ENCODE measurements at places on chromosomes 7 and 10.

DNA sequence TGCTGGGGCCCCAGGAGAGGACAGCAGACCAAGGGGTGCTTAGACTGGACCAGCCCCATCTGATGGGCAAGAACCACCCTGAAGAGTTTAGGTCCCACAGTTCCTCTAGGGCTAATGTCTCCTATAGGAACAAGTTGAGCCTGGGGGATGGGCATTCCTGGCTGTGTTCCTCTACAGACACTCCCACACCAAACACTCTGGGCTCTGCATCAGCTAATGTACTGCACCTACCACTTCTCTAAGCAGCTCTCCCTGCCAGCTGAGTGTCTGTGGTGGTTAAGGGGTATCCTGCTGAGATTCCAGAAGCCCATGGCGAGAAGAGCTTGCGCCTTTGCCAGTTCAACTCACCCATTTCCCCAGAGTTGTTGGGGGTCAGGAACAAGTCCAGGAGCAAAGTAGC is 284.1 kb upstream of the CSTF2T start:
- DNase-seq, result no peak

DNA sequence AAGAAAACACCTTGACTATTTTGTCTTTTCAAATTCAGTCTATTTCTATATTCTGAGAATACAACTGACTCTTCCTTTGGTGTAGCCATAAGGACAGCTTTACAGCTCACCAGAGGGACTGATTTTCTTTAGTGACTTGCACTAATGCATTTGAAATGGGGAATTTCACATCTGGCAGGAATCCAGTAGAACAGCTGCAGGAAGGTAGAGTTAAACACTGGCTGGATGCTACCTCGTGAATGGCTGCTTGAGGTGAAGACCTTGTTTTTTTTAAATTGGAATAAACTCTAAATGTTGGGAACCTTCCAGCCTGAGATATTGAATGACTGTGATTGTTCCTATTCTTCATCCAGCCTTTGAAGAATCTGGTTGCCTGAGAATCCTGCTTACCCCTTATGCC is 139.5 kb upstream of the STK17A start:
- DNase-seq, result no peak

DNA sequence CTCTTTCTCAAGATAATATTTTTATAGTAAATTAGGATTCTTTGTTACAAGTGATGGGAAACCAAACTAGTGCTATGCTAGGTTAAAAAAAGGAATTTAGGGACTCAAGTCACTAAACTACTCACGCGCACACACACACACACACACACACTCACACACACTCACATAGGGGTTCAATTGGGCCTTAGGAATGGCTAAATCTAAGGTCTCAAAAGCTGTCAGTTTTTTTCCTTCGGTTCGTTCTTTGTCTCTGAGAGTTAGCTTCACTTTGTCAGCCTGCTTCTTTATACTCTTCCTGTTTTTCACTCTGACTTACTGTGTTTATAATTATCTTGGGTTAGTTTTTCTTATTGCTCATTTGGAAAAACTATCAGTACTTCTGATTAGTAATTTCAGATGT is 138.9 kb downstream of the ADK start:
- no peak for DNase-seq

DNA sequence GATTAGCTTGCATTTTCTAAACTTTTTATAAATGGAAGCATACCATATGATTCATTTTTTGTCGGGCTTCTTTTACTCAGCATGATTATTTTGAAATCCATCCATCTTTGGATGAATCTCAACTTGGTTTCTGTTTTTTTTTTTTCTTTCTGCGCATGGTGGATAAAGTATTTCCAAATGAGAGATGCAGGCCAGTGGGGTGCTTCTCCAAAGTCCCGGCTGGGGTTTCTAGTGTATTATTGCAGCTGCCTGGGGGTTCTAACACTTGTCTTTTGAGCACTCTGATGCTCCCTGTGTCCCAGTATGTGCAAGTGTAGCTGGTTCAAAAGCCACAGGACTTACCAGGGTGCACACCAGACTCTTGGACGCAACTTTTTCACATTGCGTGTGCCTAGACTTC is 70.9 kb upstream of the LOXL4 start:
- no peak for DNase-seq

DNA sequence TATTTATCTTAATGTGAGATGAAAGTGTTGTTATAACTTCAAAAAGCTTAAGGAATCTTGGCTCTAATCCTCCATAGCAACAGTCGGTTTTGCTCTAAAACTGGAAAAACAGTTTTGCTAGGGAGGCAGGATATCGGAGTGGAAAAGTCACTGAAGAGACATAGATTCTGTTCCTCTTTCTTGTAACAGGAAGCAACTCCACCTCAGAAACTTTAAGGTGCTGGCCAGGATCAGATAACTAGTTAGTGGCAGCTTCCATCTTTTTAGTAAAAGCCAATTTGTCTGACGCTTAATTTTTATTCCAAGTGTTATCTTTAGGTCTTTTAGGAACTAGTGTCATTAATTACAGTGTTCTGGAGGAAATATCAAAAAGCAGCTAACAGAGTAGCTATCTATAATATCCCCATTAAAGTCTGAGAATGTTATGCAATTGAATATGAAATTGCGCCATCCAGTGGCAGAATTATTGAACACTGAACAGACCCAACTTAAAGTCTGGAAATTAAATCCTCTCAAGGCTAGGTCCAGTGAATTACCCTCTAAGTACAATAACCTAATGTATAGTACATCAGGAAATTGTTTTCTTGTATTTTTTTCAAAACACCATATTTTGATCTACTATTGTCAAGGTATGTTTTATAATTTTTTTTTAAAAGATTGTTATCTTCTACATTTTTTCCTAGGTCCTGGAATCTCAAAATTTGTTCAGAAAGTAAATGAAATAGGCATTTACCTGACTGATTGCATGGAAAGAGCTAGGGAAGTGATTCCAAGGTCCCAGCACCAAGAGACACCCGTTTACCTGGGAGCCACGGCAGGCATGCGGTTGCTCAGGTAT is 65.9 kb upstream of the CC2D2B start:
- DNase-seq, result peak; percentile 34

GRCh38 chr7:129821476-129821875 is 131.3 kb downstream of the UBE2H start:
- DNase-seq, result no peak

DNA sequence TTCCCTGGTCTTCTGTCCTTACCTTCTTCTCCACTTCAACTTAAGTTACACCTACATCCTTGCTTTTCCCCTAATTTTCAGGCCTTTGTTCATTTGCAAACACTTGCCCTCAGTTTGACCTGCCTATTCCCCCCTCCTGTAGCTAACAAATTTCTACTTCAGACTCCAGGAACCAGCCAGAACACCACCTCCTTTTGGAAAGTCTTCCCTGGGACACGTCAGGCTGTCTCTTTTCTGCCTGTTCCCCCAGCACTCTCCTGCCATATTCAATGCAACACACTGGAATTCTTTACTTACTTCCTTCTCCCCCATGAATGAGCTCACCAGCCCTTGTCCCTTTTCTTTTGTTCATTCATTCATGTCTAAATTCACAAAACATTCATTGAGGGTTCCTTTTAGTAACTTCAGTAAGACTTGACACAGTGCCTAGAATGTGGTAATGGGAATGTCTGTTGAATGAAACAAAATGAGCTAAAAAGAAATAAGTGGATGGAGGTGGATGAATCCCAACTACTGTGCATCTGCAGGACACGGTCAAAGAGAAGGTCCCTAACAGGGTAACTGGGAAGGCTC is 478.0 kb downstream of the KCNMA1 start:
- DNase-seq, result no peak

DNA sequence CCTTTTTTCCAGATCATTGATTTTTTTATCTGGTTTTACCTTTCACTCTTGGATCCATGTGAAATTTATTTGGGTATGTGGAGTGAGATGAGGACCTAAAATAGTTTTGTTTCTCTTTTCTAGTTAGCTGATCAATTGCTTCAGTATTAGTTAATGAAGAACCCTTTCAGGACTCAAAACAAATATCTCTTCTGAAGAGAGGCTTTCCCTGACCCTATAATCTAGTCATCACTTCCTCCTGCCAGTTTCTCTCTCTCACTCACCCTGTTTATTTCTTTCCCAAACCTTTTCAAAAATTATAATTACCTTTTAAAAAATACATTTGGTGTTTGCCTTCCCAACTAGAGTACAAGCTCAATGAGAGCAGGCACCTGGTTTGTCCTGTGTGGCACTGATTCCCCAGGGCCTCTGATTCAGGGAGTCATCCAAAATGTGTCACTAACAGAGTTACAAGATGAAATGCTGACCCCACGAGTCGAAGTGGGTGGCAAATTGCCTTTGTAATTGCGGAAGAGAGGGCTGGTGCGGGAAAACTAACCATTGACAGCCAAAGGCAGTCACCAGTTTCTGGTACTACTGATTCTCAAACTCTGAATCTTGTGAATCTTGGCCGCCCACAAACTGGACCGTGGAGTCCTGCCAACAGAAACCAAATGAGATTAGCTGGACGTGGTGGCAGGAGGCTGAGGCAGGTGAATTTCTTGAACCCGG is 2.4 kb downstream of the TMEM140 start:
- no peak for DNase-seq

GRCh38 chr7:12870219-12870618 is 182.8 kb downstream of the ARL4A start:
- DNase-seq, result no peak

DNA sequence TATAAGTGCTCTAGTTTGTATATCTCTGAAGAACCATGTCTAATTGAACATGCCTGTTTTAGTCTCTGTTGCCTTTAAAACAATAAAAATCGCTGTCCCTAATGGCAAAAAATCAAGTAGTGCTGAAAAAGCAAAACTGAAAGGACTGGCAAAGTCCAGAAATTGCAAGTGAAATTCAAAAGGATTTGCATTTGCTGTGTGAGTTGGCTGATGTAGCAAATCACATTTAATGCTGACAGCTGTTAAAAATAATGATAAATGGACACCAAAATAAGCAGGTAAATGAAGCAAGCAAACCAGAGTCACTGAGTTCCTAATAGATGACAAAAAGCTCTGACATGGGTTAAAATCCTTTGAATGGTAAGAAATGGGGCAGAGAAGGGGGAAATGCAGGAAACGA is 874.1 kb downstream of the GRM8 start:
- DNase-seq, result no peak

DNA sequence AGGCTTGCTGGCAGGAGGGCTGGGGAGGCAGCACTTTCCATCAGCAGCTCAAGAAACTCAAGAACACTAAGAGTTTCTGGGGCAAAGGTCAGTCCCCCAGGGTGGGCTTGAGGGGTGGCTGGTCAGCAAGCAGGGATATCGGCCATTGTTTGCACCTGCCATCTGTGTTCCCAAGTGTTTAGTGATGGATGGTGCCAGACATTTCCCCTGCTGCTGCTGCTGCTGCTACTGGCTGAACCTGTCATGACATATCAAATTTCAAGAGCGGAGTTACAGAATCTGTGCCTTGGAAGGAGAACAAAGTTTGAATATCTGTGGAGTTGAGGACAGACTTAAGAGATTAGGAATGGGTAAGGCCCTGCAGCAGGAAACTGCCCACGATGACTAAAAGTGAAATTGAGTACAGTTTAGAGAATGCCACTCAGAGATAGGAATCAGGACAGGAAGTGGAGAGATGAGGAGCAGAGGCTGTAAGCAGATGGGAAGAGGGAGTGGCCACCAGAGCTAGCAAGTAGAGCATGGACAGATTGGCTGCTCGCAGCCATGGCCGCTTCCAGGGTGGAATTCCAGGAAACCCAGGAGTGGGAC is 39.2 kb upstream of the PPP1R3C start:
- DNase-seq, result peak; percentile 74

GRCh38 chr10:1037098-1037497 is 11.4 kb upstream of the IDI2 start:
- no peak for DNase-seq

DNA sequence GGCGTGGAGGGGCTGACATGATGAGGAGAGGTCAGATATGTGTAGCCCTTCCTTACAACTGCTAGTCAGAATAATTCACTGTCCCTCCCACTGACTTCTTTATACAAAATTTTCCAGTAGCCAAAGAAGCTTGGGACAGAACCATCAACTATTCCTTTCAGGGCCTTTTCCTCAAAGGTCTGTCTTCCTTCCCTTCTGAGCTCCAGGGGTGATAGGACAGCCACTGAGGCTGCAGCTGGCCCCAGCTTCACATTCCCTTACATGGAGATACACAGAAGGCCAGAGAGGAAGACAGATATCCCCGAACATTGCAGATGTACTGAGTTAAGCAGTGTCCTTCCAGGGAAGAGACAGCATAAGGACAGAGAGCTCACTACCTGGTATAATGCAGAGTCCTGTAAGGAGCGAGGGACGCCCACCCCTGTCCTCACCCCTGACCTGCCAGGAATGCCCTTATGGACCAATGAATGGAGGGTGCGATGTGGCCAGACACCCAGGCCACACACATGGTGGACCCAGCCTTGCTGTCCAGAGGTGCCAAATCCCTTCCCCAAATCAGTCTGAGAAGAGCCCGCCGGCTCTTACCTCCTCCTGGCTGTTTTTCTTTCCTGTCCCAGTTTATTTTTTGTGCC is 754.7 kb downstream of the GRID1 start:
- DNase-seq, result no peak

GRCh38 chr7:38311329-38311937 is 38.0 kb upstream of the TARP start:
- DNase-seq, result no peak

DNA sequence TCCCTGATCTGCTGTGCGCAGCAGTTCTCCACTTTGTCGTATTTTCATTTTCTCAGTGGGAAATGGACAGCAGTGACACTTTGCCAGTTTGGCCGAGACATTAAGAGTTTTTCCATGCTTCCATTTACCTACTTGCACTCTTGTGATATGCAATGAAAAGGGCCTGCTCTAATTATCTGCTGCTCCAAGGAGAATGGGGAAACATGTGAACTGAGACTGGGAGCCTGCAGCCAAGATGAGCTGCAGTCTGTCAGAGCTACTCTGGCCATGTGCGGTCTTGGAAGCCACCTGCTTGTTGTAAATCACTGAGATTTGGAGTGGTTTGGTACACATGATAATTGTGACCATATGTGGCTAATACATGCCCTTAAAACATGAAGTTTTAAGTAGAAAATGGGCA is 586.6 kb upstream of the POT1 start:
- no peak for DNase-seq

DNA sequence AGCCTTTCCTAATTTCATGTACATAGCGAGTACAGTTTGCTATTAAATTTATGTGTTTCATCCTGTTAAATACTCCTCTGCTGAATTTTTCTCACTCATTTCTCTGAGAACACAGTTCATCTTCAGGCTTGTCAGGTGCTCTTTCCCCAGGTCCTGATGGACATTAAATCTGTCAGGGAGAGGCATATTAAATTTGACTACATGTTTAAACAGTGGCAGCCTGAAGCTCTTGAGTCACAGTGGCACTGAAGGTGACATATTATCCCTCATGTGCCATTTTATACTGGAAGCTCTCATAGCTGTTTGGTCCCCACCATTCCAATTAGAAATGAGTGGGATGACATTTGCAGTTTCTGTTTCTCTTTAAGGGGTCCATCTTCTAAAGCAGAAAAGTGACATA is 1089.6 kb upstream of the SORCS1 start:
- DNase-seq, result no peak

DNA sequence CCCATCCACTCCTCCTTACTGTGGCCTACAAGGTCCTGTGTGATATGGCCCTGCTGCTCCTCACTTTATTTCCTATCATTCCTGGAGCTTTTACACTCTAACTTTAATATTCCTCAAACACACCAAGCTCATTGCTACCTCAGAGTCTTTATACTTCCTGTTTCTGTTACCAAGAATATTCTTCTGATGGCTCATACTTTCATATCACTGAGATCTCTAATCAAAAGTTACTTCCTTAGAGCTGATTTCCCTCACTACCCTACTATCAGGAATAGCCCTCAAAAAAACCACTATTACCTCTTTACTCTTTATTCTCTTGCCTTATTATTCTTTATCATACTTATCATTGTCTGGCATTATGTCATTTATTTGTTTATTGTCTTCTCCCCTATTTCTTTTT is 5.8 kb upstream of the PPP3CB start:
- DNase-seq, result no peak

Measured in fibroblast of skin of right quadriceps (primary cell).